NCI-H1105 (cell line): ENCODE measurements at places on chromosomes 7 and 10.

DNA sequence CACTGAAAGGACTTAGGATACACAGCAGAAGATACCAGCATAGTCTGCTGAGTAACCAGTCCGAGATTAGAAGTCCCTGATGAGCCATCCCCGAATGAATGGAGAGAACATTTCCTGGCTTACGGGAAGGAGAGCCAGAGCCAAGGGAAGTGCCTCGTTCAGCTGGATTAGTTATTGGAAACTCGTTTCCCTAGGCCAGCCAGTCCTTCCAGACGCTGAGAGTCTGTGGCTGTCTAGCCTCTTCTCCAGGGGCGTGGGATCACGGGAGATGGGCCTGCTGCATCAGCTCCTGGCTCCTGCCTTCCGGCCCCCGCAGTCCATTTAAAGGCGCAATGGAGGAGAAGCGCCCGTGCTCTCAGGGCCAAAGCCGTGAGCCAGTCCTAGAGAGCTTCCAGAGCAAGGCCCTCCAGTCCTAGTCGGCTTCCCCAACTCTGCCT lies 712.8 kb downstream of the PARD3 start:
- DNase-seq, result no peak

- DNase-seq, result no peak
Measured at GRCh38 chr10:123266971-123267370, 112.8 kb downstream of the BUB3 start.

DNA sequence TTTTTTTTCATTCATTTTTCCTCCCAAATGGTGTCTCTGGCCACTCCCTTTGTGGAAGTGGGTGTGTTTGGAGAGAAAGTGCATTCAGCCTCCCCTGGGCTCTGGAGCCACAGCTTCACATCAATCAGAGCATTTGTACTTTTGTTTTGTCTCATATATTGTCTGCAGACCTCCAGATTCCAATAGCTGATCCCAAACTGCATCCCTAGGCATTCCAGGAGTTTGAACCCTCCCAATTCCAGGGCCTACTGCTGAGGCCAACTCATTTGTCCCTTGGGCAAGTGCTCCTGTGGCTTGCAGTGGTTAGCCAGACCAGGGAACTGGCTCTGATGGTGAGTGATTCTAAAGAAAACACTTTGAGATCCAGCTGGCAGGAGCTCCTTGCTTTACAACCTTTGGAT lies 163.3 kb downstream of the IPMK start:
- DNase-seq, result no peak

- no peak for DNase-seq
Measured at GRCh38 chr7:47428768-47429472, 153.0 kb downstream of the TNS3 start.
